ENCODE measurements at places on chromosomes 6 and 20. TPM values are rescaled to one million over a fixed set of nuclear protein-coding genes. Genes with fewer than 3 reads are reported as not detected.

The TRPC4AP gene
- total RNA-seq, result 78.0 TPM

The ULBP2 gene
- 0.94 TPM for total RNA-seq

The FAXC gene
- total RNA-seq, result 0.26 TPM

The MEP1A gene
- not detected for total RNA-seq

The PDYN gene
- total RNA-seq, result not detected

The SPATS1 gene
- total RNA-seq, result not detected

The PRKN gene
- 1.8 TPM for total RNA-seq

The FARS2 gene
- total RNA-seq, result 7.0 TPM

The UNC5CL gene
- 0.12 TPM for total RNA-seq

The LCA5 gene
- 4.2 TPM for total RNA-seq

The SIRPB2 gene
- total RNA-seq, result not detected

The LTA gene
- not detected for total RNA-seq
